ENCODE measurements at places on chromosomes 16 and 17.

DNA sequence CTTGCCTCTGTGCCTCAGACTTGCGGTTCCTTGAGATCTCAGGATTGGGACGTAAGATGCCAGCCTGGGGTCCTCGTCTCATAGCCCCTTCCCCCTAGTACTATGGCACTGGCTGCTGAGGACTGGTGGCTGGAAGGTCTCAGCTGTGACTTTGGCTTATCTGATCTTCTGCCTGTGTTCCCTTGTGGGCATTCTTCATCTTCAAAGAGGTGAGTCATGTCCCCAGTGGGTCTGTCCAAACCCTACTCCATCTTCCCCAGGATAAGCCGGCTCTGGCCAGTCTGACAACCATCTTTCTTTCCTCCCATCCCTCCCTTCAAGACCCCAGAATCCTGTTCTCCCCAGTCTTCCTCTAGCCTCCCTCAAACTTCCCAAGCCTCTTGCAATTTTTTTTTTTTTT is 3.6 kb downstream of the CD19 start:
- peaks cover 17% of the 10 kb centered on the region for H3K4me1 ChIP-seq
- no peak for DNase-seq
- no peaks in the 10 kb centered on the region for H3K36me3 ChIP-seq
- no peaks in the 10 kb centered on the region for H3K27me3 ChIP-seq

GRCh38 chr17:66605541-66605940 is 229.4 kb upstream of the CACNG5 start:
- H3K4me3 ChIP-seq = no peak overlapping the region
- DNase-seq = no peak
- H3K4me1 ChIP-seq = no peaks in the 10 kb centered on the region
- no peak overlapping the region for H3K27ac ChIP-seq

GRCh38 chr16:27638833-27639560 is 89.1 kb downstream of the KATNIP start:
- no peak for DNase-seq
- H3K27me3 ChIP-seq = no peaks in the 10 kb centered on the region
- no peaks in the 10 kb centered on the region for H3K4me1 ChIP-seq

- H3K36me3 ChIP-seq = no peaks in the 10 kb centered on the region
- DNase-seq = no peak
Observed at GRCh38 chr16:82701442-82701955, 74.7 kb downstream of the CDH13 start.

DNA sequence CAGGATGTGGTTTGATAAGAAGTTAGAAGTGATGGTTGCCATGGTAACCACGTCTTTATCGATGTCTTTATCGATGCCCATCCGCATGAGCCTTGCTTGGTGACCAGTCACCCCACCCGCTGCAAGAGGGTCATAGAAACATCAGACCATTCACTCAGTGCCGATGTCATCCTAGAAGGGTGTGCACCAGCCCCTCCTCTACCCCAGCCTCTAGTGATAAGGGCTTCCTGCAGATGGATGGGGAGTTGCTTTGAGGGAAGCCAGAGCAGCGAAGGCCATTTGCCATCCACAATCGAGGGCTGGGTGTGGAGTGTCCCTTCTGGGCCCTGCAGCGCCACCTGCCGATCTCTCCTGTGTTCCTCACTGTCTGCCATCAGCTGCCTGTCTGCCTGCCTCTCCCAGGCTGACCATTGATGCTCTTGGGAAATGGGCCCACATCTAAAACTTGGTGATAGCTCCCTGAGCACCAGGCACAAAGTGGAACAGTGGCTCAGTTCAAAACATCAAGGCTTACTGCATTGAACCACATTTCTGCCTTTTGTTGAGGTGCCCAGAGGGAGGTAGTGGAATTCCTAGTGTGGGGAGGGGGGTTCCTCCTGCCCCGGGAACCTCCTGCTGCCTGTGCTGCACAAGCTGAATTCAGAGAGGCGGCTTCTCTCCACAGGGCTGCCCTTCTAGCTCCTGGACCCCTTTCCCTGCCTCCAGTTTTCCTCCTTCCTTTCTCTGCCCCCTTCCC is 8.9 kb downstream of the CALB2 start:
- H3K27me3 ChIP-seq = no peaks in the 10 kb centered on the region
- no peak overlapping the region for H3K27ac ChIP-seq
- no peaks in the 10 kb centered on the region for H3K36me3 ChIP-seq
- DNase-seq = peak; percentile 44

- H3K4me1 ChIP-seq = no peaks in the 10 kb centered on the region
- no peak overlapping the region for H3K27ac ChIP-seq
- H3K4me3 ChIP-seq = no peak overlapping the region
- no peaks in the 10 kb centered on the region for H3K27me3 ChIP-seq
Observed at GRCh38 chr17:61595418-61596186, 4.6 kb upstream of the NACA2 start.

GRCh38 chr17:62119373-62119772 is 54.3 kb upstream of the MED13 start:
- H3K36me3 ChIP-seq = no peaks in the 10 kb centered on the region
- no peak overlapping the region for H3K4me3 ChIP-seq
- DNase-seq = no peak
- H3K27me3 ChIP-seq = no peaks in the 10 kb centered on the region
- H3K27ac ChIP-seq = no peak overlapping the region

GRCh38 chr16:1145383-1146100 is 7.4 kb upstream of the CACNA1H start:
- no peak overlapping the region for H3K27ac ChIP-seq
- DNase-seq = no peak
- H3K36me3 ChIP-seq = no peaks in the 10 kb centered on the region
- H3K4me3 ChIP-seq = no peak overlapping the region
- no peaks in the 10 kb centered on the region for H3K4me1 ChIP-seq
- no peaks in the 10 kb centered on the region for H3K27me3 ChIP-seq

DNA sequence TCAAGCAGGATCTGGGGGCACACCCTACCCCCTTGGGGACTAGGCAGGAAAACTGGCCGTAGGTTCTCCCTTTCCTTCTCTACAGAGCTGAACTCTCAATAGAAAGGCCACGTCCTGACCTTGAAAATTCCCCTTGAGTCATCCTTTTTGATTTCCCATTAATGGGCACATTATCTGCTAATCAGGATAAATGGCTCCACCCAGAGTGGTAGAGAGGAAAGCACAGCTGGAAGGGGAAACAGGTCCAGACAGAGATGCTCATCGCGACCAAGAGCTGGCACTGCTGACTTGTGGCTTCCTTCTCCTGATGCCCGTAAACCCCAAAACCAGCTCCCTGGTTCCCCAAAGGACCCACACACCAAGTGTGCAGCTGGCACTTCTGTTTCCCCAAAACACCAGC is 206.5 kb upstream of the CDH5 start:
- H3K36me3 ChIP-seq = no peaks in the 10 kb centered on the region
- H3K4me3 ChIP-seq = no peak overlapping the region
- H3K27me3 ChIP-seq = no peaks in the 10 kb centered on the region

DNA sequence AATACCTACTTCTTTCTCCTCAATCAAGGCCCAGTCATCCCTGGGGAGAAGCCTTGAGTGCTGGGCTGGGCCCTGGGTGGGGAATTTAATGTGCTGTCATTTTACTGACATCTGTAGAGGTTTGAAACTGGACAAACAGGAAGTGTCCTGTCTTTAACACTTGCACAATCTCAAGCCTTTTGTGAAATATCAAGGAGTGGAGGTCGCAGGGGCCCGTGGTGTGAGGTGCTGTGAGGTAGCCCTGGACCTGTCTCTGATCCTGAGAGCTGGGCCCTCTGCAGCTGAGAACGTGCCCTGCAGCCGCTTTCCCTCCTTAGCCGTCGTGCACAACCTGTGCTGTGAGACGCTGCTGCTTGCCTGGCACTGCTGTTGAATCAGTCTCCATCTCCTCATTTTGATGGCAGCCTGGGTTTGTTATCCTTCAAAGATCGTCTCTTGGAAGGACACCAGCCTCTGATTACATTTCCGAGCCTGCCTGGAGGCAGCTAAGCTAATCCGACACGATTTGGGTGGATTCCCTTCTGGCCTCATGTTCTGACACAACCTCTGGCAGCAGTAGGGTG is 29.9 kb downstream of the SMARCE1 start:
- H3K27me3 ChIP-seq = no peaks in the 10 kb centered on the region
- peaks cover 67% of the 10 kb centered on the region for H3K4me1 ChIP-seq
- peak overlapping the region; percentile 94 for H3K27ac ChIP-seq
- H3K36me3 ChIP-seq = no peaks in the 10 kb centered on the region
- no peak for DNase-seq
- H3K4me3 ChIP-seq = no peak overlapping the region

- peak overlapping the region; percentile 36 for H3K27ac ChIP-seq
- peaks cover 4% of the 10 kb centered on the region for H3K4me1 ChIP-seq
- DNase-seq = peak; percentile 76
Observed at GRCh38 chr17:39653662-39654331, 11.4 kb upstream of the TCAP start.

- DNase-seq = no peak
- no peak overlapping the region for H3K27ac ChIP-seq
- no peaks in the 10 kb centered on the region for H3K36me3 ChIP-seq
- H3K4me3 ChIP-seq = no peak overlapping the region
Observed at GRCh38 chr16:22743401-22743800, 70.6 kb upstream of the HS3ST2 start.

DNA sequence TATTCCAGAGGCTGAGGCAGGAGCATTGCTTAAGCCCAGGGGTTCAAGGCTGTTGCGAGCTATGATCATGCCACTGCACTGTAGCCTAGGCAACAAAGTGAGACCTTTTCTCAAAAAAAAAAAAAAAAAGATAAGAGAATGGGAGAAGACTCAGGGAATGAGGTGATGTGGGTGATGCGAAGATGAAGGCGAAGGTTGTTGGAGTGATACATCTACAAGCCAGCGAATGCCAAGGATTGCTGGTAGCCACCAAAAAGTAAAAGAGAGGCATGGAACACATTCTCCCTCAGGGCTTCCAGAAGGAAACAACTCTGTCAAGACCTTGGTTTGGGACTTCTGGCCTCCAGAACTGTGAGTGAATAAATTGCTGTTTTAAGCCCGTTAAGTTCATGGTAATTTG is 26.0 kb upstream of the CNEP1R1 start:
- no peak for DNase-seq
- no peak overlapping the region for H3K27ac ChIP-seq
- no peaks in the 10 kb centered on the region for H3K4me1 ChIP-seq

DNA sequence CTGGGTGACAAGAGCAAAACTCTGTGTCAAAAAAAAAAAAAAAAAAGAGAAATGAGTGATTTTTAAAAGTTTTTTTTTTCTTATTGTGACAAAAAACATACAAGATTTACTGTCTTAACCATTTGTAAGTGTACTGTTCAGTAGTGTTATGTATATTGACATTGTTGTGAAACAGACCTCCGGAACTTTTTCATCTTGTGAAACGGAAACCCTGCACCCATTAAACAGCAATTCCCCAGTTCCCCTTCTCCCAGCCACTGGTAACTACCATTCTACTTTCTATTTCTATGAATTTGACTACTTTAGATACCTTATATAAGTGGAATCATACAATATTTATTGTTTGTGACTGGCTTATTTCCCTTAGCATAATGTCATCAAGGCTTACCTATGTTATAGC is 18.7 kb downstream of the DUS2 start:
- peaks cover 4% of the 10 kb centered on the region for H3K4me1 ChIP-seq
- DNase-seq = no peak
- H3K27ac ChIP-seq = no peak overlapping the region
- no peaks in the 10 kb centered on the region for H3K27me3 ChIP-seq

DNA sequence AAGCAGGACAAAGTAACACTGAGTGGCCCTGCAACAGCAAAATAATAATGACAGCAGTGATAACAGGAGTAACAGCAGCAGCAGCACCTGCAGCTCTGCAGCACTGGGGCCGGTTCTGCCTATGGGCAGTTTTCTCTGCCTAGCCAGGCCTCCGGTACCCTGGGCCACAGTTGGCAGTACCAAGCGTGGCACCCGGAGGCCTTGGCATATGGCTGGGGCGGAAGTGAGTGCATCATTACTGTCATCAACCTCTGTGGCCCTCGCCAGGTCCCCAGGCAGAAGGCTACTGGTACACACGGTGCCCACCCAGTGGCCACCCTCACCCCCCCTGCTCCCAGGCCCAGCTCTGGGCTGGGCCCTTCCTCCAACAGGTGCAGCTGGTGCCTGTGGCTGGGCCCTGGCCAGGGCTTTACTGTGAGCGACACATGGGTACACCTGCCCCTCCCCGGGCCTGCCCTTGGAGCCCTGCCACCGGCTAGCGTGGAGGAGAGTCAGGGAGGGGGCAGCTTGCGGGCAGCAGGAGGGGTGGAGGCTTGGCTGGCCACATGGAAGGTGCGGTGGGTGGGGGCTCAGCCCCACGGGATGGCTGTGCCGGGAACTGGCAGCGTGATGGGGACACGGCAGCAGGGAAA is 3.0 kb downstream of the KCNJ12 start:
- no peaks in the 10 kb centered on the region for H3K27me3 ChIP-seq
- DNase-seq = no peak
- H3K4me3 ChIP-seq = no peak overlapping the region
